SK-N-SH (cell line): ENCODE measurements at places on chromosomes 5 and 9. TPM values are rescaled to one million over a fixed set of nuclear protein-coding genes. Genes with fewer than 3 reads are reported as not detected.

The CFAP157 gene
- 0.19 and 0.25 TPM in 2 replicates for polyA plus RNA-seq

The PPP2CA gene
- 146 and 163 TPM in 2 replicates for polyA plus RNA-seq

DNA sequence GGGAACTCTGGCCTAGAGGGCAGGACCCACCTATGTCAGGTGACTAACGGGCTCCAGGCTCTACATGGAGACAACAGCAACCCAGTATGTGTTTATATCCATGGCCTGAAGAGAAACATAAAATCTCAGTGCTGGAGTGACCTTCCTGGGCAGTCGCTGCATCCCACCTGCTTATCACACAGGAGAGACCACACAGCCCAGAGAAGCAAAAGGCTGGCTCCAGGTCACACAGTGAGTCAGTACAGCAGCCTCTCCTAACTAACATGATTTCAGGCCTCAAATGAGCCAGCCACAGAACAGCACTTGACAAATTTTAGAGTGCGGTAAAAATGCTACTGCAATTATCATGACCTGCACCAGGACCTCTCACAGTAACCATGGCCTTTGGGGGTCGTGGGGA, 54.0 kb upstream of the TGFBR1 start:
- no peaks in the 10 kb centered on the region for H3K4me1 ChIP-seq
- H3K4me3 ChIP-seq: no peak overlapping the region
- H3K27me3 ChIP-seq: no peaks in the 10 kb centered on the region
- H3K27ac ChIP-seq: no peak overlapping the region

DNA sequence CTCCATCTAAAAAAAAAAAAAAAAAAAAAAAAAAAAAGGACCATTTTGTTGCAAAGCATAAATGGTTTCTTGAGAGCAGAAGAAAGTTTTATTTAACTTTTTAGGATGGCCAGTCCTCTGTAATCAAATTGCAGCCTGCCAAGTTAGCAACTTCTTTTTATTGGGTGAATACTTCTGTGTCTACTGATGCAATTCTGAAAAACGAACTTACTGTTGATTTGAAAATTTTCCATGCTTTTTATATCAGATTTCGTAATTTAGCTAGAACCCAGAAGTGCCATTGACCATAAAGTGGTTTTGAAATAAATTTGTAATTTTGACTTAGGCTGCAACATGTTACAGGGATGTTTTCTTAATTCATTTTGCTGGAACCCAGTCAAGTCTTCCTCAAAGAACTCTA, 269.1 kb upstream of the ACTBL2 start:
- no peak overlapping the region for H3K27ac ChIP-seq
- no peaks in the 10 kb centered on the region for H3K36me3 ChIP-seq
- no peaks in the 10 kb centered on the region for H3K4me1 ChIP-seq
- DNase-seq: no peak
- no peak overlapping the region for H3K4me3 ChIP-seq
- H3K27me3 ChIP-seq: no peaks in the 10 kb centered on the region

DNA sequence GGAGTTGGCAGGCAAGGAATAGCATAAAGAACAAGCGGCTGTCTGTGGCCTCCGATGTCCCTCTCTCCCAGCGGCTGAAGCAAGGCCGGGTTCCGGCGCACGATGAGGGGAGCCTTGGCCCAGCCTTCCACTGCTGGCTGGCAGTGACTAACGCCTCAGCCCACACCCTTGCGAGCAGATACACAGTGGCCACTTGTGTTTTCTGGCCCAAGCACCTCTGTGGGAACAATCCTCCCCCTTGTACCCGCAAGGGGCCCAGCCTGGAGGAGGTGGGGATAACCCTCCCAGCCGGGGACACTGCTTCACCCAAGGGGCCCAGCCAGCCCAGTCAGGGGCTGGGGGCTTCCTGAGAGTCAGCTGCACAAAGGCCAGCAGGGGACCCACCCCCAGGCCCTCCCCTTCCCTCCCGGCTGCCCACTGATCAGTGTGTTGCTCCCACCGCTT, 23.2 kb downstream of the STK10 start:
- H3K36me3 ChIP-seq: no peaks in the 10 kb centered on the region
- H3K4me3 ChIP-seq: no peak overlapping the region
- H3K4me1 ChIP-seq: no peaks in the 10 kb centered on the region; the same call in 1 of the 2 replicates
- no peak for DNase-seq
- no peak overlapping the region for H3K27ac ChIP-seq
- H3K27me3 ChIP-seq: no peaks in the 10 kb centered on the region

DNA sequence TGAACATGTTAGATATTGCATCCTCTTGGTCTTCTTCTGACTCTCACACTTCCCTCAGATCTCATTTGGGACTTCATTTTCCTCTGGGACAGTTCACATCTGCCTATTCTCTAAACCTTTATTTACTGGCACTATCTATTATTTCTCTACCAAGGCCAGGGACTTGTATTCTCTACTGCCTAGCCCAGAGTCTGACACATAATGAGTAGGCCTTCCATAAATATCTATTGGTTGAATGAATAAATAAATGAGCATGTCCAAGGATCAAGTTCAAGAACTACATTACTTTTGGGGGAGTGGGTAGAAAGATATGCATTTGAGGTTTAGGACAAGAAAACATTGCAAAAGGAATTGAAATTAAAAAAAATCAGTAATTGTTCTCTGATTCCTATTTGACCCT, 250.3 kb downstream of the TRIM32 start:
- no peak overlapping the region for H3K4me3 ChIP-seq
- H3K27me3 ChIP-seq: no peaks in the 10 kb centered on the region
- H3K4me1 ChIP-seq: no peaks in the 10 kb centered on the region
- H3K36me3 ChIP-seq: no peaks in the 10 kb centered on the region
- H3K27ac ChIP-seq: no peak overlapping the region
